ENCODE measurements at places on chromosomes 7 and 10.

DNA sequence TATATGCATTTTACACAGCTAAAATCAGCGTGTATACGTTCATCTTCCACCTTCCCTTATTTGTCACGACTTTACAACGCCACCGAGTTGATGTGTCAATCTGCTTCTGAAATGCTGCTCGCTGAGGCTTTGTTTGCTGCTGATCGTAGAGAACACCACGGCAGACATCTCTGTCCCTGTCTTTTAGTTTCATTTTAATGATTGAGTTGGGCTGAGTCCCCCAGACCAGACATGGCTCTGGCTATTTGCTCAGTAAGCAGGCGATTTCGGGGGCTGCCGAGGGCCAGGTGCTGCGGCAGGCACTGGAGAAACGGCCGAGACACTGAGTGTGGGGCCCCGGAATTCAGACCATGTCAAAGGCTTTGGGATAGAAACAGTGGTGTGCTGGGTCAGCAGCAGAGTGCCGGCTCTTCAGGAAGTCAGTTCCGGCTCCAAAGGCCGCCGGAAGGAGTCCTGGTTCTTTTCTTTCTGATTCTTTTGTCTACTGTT is 5.0 kb downstream of the LRRC27 start:
- DNase-seq, result no peak

GRCh38 chr7:12979181-12979580 is 291.7 kb downstream of the ARL4A start:
- DNase-seq, result no peak

DNA sequence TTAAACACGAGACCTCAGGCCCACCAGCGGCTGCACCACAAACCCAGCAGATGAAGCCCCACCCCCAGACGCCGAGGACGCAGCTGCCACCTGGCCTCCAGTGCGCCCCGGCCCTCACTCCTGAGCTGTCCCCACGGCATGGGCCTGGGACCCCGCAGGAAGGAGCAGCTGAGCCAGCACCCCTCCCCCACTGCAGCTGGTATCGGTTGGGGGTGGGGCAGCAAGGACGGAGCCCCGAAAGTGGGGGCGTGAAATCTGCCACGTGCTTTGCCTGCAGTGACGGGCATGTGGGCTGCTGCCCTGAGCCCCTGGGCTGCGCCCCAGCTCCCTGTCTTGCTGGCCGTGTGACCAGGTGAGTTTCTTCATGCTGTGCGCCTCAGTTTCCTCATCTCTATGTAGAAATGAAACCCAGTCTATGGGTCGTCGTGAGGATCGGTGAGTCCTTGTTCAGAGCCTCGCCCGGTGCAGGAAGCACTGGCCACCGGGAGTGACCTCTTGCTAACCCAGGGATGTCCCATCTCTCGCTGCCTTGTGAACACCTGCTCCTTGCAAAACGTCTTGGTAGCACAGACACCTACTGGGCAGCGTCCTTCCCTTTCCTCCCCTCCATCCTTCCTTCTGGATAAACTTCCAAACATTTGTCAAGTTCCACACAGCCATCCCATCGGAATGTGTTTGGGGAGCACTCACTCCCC is 32.0 kb downstream of the CFAP46 start:
- no peak for DNase-seq

DNA sequence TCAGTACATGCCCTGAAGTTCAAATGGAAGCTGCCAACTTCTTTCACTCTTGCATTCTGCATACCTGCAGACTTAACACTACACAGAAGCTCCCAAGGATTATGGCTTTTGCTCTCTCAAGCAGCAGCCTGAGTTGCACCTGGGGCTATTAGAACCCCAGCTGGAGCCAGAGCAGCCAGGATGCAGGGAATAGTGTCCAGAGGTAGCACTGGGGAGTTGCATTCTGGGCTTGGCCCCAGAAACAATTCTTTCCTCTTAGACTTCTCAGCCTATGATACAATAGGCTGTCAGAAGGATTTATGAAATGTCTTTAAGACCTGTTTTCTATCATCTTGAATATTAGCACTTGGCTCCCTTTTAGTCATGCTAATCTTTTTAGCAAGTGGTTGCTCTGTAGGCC is 886.7 kb upstream of the GHITM start:
- DNase-seq, result no peak

GRCh38 chr7:157699357-157700013 is 362.7 kb downstream of the DNAJB6 start:
- no peak for DNase-seq

DNA sequence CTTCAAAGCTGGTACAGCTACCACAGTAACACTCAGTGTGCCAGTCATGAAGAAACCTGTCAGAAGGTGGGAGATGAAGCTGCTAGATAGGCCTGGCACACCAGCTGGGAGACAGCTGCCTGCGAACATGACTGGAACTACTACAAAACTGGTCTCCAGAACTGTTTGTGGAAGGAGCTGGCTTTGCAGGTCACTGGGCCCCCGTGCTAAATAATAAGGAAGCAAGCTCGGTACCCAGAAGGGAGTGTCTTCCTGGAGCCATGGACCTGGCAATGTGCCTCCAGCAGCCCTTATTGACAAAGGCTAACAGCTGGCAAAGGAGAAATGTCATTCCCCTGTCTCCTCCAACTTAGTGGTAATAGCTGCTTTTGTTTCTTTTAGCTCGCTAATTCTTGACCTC is 1217.6 kb upstream of the LRRN3 start:
- DNase-seq, result no peak

- DNase-seq, result no peak
Measured at GRCh38 chr7:67301667-67302066, 305.0 kb downstream of the TYW1 start.

GRCh38 chr7:82071468-82071867 is 301.6 kb upstream of the HGF start:
- DNase-seq, result no peak

- DNase-seq, result no peak
Measured at GRCh38 chr10:103897241-103897774, 20.7 kb downstream of the STN1 start.

- no peak for DNase-seq
Measured at GRCh38 chr7:25672496-25672895, 444.2 kb upstream of the NPVF start.

- no peak for DNase-seq
Measured at GRCh38 chr10:30151581-30152389, 92.4 kb upstream of the JCAD start.

- DNase-seq, result no peak
Measured at GRCh38 chr7:139914306-139915267, 85.5 kb downstream of the TBXAS1 start.

DNA sequence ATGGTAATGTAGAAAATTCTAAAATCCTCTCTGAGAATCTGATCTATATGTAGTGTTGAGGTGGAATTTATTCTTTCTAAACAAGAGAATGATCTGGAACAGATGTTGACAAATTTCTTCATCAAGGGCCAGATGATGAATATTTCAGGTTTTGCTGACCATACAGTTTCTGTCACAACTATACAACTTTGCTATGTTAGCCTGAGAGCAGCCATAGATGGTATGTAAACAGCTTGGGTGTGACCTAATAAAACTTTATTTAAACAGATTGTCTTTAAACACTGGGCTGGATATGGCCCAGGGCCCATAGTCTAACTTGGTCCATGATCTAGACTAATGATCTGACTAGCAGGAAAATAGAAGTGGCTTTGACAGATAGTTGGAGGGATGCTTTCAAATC is 213.6 kb upstream of the CELF2 start:
- DNase-seq, result no peak

DNA sequence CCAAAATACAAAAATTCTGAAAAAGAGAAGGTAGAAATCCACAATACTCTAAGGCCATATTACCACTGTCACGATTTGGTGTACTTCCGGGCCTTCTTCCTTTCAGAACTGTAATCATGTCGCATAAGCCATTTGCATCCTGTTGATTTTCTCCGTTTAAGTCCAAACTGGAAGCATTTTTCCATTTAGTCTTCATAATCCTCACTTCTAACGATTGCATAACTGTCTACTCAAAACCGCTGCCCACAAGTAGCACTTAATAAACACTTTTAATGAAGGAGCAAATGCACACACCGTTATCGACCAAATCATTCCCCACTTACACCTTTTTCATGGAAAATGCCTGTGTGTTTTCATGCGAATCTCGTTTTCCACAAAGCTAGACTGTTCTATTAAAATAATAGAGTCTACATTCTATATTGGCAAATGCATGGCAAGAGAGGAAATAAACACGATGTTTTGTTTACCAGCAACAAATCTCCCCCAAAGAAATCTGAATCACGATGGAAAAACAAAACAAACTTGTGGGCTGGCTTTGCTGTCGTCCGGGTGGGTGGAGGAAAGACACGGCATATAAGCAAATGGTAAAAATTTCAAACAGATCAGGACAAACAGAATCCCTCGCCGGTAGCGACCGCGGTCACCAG is 1.0 kb downstream of the ATE1 start:
- DNase-seq, result no peak

DNA sequence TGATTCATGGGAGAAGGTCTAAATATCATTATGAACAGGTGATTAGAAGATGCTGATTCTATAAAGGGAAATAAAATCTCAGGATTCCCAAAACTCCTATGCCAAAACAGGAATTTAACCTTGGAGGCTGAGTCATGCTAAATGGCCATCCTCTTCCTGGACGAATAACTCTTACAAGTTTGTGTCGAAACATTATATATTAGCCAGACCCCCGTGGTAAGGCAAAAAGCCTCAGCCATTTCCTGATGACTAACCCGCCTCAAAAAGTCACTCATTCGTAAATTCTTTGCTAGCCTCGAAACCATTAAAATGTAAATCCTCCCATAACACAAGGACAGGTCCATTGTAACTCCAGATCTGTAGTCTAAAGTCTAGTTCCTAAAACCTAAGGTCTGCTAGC is 32.0 kb downstream of the CUL2 start:
- DNase-seq, result no peak

GRCh38 chr7:19107081-19107355 is 10.4 kb downstream of the TWIST1 start:
- no peak for DNase-seq

GRCh38 chr10:47420305-47421056 is 36.4 kb upstream of the ZNF488 start:
- no peak for DNase-seq

DNA sequence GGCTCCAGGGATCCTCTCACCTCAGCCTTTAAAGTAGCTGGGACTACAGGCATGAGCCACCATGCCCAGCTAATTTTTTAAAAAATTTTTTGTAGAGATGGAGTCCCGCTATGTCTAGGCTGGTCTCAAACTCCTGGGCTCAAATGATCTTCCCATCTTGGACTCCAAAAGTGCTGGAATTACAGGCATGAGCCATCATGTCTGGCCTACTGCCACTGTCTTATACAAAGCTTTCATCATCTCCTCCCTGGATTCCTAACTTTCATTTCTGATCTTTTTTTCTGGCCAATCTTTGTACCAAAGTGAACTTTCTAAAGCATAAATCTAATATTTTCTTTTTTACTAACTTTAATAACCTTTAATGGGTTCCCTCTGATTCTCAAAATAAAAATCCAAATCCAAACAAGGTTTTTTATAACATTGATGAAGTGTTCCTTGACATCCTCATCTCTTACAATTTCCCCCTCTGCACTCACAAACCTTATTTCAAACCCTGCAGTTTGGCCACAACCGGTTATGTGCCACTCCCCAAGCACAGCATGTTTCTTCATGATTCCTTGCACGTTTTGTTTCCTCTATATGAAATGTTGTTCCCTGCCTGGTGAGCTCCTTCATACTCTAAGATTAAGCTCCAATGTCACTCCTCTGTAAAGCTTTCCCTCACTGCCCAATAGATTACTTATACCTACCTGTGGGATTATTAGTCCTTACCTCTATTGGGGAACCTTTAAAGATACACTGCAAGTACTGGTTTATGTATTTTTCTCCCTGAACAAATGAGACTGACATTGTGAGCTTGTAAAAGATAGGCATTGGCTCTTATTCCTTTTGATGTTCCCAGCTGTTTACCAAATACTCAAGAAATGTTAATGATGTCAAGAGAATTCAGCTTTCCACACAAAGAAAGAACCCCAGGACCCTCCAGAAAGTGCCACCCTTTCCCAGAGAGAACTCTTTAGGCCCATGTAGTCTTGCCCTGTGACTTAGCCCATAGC is 101.7 kb downstream of the HOXA1 start:
- no peak for DNase-seq

DNA sequence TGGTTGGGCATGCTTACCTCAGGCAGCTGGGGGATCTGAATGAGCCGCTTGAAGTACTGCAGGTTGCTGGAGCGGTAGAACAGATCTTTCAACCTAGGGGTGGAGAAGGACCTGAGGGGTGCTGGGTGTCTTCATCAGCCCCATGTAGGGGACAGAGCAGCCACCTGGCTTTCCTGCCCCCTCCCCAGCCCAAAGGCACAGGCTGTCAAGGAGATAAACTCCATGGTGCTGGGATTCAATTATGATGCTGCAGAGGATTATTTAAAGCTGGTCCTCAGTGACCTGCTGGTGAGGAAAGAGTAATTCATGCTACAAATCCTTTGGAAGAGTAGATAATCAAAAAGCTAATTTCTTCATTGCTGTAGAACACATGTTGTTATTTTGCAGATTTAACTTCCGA is 71.1 kb downstream of the SPDYE5 start:
- no peak for DNase-seq

DNA sequence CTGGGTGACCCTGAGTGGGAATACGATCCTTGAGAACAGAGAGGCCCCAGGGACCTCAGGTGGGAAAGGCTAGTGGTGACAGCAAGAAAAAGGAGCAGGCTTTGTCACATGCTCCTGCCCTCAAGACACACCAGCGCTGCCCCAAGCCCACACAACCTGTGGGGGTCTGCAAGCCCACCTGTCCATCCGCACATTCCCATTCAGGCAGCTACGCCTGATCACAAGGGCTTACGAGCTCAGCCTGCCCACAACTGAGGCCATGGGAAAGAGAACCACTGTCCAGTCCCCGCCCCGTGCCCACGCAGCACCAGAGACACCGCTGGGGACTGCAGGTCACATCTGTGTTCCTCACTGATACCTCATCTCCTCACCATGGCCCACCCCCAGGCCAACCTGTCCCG is 26.7 kb downstream of the EBF3 start:
- DNase-seq, result no peak

GRCh38 chr7:42035210-42035609 is 201.8 kb downstream of the GLI3 start:
- no peak for DNase-seq

DNA sequence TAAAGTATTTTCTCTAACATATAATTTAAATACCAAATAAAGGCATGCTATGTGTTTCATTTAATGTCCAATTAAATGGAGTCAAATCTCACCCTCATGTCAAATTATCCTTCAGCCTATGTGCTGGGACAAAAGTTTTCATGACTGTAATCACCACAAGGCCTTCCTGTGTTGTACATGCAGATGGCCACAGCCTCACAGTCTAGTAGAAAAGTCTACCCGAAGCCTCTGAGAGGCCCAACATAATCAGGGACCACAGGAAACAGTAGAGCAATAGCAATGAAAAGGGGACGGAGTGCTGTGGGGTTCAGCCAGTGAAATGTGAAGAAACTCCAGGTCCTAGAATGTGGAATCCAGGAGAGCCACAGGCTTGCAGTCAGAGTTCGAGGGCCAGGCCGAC is 140.2 kb upstream of the KLF6 start:
- no peak for DNase-seq

GRCh38 chr7:137501562-137501961 is 158.0 kb upstream of the PTN start:
- no peak for DNase-seq

All from stimulated activated CD4-positive, alpha-beta T cell treated with anti-CD3 and anti-CD28 coated beads, TNF-alpha, amount 100 ng/mL, for 24 hours (primary cell).